ENCODE measurements at places on chromosomes 6 and 20. TPM values are rescaled to one million over a fixed set of nuclear protein-coding genes. Genes with fewer than 3 reads are reported as not detected.

- no peak for DNase-seq
Measured at GRCh38 chr6:91437315-91437729, 850.5 kb upstream of the MAP3K7 start.

GRCh38 chr20:54601831-54602515, 126.6 kb downstream of the DOK5 start:
- DNase-seq, result no peak

Gene SLC22A3
- 0.04 TPM for total RNA-seq

Gene VWA7
- total RNA-seq, result 2.9 TPM

Gene NANP
- 1.4 TPM for total RNA-seq

All from pancreas (tissue), 10 donors.